ENCODE measurements at places on chromosomes 3 and 15.
A peak's percentile ranks its signal among the peaks of the same experiment; 100 is the strongest.

DNA sequence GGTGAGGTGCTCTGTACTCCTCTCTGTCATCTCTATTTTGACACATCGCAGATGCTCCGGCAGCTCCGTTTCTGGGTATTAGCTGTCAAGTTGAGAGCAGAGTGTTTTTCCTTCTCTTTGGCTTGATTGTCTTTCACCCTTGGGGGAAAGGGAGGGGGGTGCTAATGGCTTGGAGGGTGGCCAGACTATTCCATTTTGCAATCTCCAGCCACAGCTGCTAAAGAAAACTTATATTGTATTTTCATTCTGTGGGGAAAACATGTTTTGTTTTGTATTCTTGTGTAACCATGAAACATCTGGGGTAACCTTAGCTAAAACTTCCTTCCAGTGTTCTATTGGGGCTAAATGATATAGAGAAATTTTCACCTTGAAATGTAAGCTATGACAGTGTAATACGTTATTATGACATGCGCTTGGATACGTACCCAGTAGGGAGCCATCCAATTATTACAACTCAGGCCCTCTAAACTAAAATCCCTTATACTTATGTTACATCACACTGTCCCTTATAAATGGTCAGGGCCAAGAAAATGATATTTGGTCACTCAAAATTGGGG is 14.0 kb upstream of the LARP6 start:
- DNase-seq = no peak

GRCh38 chr3:134600685-134601463 is 49.9 kb downstream of the KY start:
- DNase-seq = peak; percentile 29

DNA sequence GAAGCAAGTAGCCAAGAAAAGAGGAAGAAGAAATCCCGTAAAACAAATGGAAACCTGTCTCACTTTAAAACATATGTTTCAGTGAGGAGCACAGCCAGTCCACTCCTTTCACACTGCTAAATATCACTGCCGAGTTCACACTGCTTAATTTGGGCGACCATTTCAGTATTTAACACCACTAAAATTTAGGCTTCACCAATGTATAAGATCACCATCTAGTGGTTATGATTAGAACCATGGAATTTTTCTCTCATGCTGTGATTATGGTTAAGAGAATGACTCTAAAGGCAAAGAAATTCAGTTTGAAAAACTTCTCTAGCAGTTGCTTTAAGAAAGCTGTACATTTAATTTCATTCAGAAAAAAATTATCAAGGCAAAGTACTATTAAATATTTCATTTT is 16.6 kb downstream of the SLC4A7 start:
- peak; percentile 58 for DNase-seq

DNA sequence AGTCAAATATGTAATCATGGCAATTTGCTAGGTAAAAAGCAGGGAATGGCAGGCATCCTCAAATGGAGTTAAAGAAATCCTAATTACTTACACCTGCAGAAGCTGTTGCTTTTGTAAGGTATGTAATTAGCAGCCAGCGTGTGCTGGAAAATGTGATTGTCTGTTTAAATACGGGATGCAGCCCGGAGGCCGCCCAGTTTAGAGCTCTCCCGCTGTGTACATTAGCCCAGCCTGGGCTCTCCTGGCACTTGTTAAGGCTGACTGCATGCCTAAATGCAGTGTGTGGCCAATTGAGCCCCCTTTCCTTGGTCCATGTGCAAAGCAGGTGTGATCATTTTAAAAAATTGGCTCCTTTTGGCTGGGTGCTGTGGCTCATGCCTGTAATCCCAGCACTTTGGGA is 9.0 kb downstream of the DPH3 start:
- no peak for DNase-seq

GRCh38 chr3:72247645-72248388 is 462.9 kb upstream of the PROK2 start:
- DNase-seq = no peak
